ENCODE measurements at places on chromosomes 7 and 10.

DNA sequence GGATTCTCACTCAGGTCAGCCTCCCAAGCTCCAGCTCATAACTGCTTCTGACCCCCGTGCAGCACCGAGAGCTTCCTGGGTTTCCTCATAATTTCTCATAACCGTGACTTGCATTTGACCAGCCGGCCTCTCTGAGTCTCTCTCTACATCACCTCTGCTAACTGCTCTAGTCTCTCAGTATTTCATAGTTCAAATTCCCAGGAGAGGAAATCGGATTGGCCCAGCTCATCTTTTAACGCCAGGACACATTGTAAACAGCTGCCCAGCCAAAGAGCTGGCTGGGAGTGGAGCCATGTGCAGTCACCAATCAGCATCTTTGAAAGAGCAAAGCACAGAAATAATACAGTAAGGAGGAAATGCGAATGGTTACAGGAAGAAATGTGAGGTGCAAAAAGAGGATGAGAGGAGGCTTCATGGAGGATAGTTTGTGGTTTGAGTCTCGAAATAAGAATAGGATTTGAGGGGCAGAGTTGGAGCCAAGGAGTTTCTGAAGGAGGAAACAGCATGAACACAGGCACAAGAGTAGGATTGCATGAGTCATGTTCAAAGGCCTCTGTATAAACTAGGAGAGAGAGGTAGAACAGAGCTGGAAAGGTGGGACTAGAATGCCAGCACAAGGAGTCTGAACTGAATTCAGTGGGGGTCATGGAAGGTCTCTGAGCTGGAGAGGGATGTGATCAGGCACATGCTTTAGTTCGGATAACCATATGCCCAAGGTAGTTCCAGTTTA is 15.2 kb upstream of the LBX1 start:
- H3K36me3 ChIP-seq = no peaks in the 10 kb centered on the region
- peaks cover 2% of the 10 kb centered on the region for H3K27me3 ChIP-seq
- no peak overlapping the region for H3K27ac ChIP-seq
- no peak overlapping the region for H3K4me3 ChIP-seq

- H3K4me1 ChIP-seq = peaks cover 8% of the 10 kb centered on the region
- no peak overlapping the region for H3K27ac ChIP-seq
- no peak for DNase-seq
- H3K36me3 ChIP-seq = peaks cover 24% of the 10 kb centered on the region
- H3K27me3 ChIP-seq = no peaks in the 10 kb centered on the region
- H3K4me3 ChIP-seq = no peak overlapping the region
These were observed 4.4 kb downstream of the SLC12A9 start for GRCh38 chr7:100856871-100857282.

GRCh38 chr7:142499635-142500034 is 241.8 kb upstream of the PRSS58 start:
- H3K36me3 ChIP-seq = no peaks in the 10 kb centered on the region
- H3K4me3 ChIP-seq = no peak overlapping the region
- H3K4me1 ChIP-seq = no peaks in the 10 kb centered on the region
- no peaks in the 10 kb centered on the region for H3K27me3 ChIP-seq
- no peak overlapping the region for H3K27ac ChIP-seq

DNA sequence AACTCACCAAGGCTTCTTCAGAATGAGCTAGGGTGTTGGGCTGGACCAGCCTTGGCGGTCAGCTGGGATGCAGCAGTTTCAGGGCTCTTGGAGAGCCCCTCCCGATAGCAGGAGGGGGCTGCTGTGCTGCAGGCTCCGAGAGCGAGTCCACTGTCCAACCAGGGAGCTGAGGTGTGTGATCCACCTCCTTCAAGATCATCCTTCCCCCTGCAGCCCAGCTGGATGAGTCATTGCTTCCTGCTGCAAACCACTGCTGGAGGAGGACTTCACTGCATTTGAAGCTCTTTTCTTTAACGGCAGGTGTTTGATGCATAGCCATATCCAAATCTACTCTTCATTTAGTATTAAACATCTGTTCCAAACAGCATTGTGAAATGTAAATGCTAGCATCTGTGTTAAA is 54.2 kb upstream of the EBF3 start:
- no peaks in the 10 kb centered on the region for H3K36me3 ChIP-seq
- H3K4me1 ChIP-seq = no peaks in the 10 kb centered on the region
- no peak overlapping the region for H3K4me3 ChIP-seq

DNA sequence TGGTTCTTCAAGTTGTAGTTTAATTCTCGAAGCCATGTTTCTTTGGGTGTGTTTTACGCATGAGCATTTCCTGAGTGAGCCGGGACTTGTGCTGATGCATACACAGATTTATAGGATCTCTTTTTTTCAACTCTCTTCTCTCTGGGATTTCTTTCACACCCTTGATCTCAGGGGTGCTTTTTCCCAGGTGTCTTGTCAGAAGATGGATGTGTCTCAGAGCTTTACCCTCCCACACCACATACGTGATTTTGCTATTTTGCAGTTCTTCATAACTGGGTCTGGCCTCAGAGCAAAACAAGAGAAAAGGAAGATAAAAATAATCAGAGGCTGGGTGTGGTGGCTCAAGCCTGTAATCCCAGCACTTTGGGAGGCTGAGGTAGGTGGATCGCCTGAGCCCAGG is 177.0 kb downstream of the CAMK1D start:
- no peak overlapping the region for H3K4me3 ChIP-seq
- H3K27ac ChIP-seq = no peak overlapping the region
- no peaks in the 10 kb centered on the region for H3K27me3 ChIP-seq
- no peaks in the 10 kb centered on the region for H3K36me3 ChIP-seq
- no peaks in the 10 kb centered on the region for H3K4me1 ChIP-seq

DNA sequence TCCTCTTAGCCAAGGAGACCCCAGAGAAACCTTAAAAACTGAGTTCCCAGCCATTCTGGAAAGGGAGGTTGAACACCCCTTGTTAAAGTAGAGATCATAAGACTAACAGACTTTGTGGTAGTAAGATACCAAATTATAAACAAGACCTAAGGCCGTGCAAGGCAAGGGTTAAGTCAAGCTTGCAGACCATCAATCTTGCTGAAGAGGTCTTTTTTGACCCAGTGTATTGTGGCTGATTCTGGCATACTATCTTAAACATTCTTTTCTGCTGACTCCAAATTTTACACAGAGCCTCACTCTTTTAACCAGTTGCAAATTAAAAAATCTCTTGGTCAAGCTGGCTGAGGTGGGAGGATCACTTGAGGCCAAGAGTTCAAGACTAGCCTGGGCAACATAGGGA is 1.2 kb upstream of the TBRG4 start:
- no peak for DNase-seq
- no peaks in the 10 kb centered on the region for H3K27me3 ChIP-seq
- peak overlapping the region; percentile 89 for H3K27ac ChIP-seq
- peaks cover 14% of the 10 kb centered on the region for H3K36me3 ChIP-seq
- H3K4me3 ChIP-seq = peak overlapping the region; percentile 85

- H3K27ac ChIP-seq = no peak overlapping the region
- H3K4me1 ChIP-seq = no peaks in the 10 kb centered on the region
- no peak for DNase-seq
- no peaks in the 10 kb centered on the region for H3K36me3 ChIP-seq
- H3K27me3 ChIP-seq = no peaks in the 10 kb centered on the region
- no peak overlapping the region for H3K4me3 ChIP-seq
These were observed 489.2 kb downstream of the ZNF33B start for GRCh38 chr10:42149027-42149700.

DNA sequence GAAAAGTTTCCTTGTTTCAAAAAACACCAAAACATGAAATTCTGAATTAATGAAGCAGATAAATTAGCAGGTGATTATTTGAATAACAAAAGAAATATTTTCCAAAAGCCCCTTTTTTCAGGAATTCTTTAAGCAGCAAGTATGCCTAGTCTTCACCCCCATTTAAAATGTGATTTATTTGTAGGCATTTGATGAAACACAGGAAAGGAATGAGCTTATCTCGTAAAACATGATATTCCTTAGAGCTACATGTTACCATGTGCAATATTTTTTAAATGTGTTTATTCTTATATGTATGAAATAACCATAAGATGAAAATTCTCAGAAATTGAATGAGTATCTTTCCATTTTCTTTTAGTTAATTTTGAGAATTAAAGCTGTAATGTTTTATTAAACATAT is 106.1 kb downstream of the CHN2 start:
- H3K27ac ChIP-seq = no peak overlapping the region
- DNase-seq = no peak
- no peaks in the 10 kb centered on the region for H3K36me3 ChIP-seq
- no peaks in the 10 kb centered on the region for H3K4me1 ChIP-seq

DNA sequence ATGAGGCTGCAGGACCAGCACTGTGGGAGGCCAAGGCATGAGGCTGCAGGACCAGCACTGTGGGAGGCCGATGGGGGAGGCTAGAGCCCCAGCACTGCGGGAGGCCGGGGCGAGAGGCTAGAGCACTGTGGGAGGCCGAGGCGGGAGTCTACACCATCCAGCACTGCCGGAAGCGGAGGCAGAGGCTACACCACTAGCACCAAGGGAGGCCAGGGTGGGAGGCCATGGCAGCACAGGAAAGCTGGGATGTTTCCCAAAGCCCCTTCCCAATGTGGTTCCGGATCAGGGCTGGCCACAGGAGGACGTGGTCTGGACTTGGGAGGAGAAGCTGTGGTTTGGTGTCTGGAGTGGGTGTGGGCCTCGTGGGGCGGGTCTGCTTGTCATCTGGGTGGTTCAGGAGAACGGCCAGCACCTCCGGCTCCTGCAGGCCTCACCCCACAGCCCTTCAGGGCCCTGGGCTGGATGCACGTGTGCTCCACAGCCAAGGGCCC is 43.6 kb downstream of the PDGFA start:
- H3K4me3 ChIP-seq = no peak overlapping the region
- peaks cover 10% of the 10 kb centered on the region for H3K4me1 ChIP-seq
- no peaks in the 10 kb centered on the region for H3K27me3 ChIP-seq

- DNase-seq = no peak
- no peak overlapping the region for H3K4me3 ChIP-seq
- peaks cover 13% of the 10 kb centered on the region for H3K4me1 ChIP-seq
These were observed 66.1 kb downstream of the MDFIC start for GRCh38 chr7:114988026-114988425.

DNA sequence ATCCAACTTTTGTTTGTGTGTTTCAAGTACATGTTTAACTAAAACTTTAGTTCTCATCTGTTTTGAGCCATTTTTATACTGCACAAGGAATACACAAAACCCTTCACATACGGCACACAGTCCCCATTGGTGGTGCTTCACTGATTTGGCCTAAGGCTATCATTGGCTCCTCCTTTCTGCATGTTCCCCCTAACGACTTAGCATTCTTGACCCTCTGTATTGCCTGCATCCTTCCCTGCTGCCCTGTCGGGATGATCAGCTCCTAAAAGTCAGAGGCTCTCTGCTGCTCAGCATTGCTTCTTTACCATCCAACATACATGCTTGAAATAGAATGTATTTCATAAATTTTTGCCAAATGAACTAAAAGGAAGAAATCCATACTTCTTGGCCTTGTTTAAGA is 111.4 kb upstream of the ABCB5 start:
- H3K27ac ChIP-seq = no peak overlapping the region
- H3K36me3 ChIP-seq = no peaks in the 10 kb centered on the region
- no peak for DNase-seq

- no peaks in the 10 kb centered on the region for H3K27me3 ChIP-seq
- peak overlapping the region; percentile 79 for H3K27ac ChIP-seq
- H3K36me3 ChIP-seq = no peaks in the 10 kb centered on the region
These were observed 393.3 kb downstream of the KCNMA1 start for GRCh38 chr10:77244286-77244685.

DNA sequence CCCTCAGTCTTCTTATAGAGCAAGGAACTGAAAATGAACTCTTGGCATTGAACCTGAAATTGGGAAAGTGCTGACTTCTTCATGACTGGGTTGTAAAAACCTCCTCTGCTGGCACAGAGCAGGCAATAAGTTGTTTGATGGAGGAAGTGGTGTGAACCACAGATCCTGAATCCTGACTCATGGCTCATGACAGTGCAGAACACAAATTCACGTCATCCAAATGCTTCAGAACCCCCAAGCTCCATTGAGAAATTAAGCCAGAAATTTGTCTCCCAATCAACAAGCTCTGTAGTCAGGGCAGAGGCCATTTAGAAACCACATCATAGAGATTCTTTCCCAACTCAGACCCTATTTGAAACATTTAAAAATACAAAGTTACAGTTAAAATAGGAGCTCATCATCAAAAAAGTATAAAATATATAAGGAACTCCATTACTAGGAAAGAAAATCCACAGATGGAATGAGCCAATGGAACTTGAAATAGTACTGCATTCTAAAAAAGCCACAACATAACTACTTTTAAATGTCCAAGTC is 10.3 kb upstream of the STK17A start:
- no peaks in the 10 kb centered on the region for H3K36me3 ChIP-seq
- no peak overlapping the region for H3K27ac ChIP-seq
- H3K27me3 ChIP-seq = no peaks in the 10 kb centered on the region

DNA sequence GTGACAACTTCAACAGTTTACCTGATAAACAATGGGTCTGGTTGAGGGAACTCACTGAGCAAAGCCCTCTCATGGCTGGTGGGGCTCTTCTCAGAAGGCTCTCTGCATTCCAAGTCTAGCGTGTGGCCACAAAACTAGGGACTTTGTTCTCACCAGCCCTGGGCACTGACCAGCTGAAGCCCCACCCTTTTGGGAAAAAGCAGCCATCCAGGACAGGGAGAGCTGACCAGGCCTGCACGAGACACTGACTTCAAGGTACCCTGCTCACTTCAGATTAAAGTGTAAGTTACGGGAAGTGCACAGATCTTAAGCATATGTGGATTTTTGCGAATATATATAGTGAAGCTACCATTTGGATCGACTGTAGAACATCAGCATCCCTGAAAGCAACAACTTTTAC is 67.4 kb upstream of the LRRC4 start:
- peaks cover 9% of the 10 kb centered on the region for H3K36me3 ChIP-seq
- no peak overlapping the region for H3K27ac ChIP-seq
- no peak for DNase-seq
- H3K4me1 ChIP-seq = no peaks in the 10 kb centered on the region
- no peak overlapping the region for H3K4me3 ChIP-seq
- H3K27me3 ChIP-seq = no peaks in the 10 kb centered on the region

DNA sequence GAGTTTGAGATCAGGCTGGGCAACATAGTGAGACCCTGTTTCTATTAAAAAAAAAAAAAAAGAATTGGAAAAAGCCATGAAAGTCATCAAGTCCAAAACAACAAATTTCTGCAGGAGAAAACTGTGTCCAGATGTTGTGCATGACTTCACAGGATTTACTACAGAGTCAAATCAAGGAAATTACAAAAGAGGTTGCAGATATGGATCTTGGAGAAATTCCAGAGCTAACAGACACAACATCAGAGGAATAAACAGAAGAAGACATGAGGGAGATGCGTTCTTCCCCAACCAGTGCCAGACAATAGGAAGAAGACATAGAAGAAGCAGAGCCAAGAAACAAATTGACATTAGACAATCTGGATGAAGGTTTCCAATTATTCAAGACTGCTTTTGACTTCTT is 24.3 kb upstream of the KCNIP2 start:
- no peak overlapping the region for H3K27ac ChIP-seq
- H3K4me3 ChIP-seq = no peak overlapping the region
- H3K27me3 ChIP-seq = no peaks in the 10 kb centered on the region
- H3K36me3 ChIP-seq = no peaks in the 10 kb centered on the region
- no peaks in the 10 kb centered on the region for H3K4me1 ChIP-seq

- no peak overlapping the region for H3K4me3 ChIP-seq
- H3K27me3 ChIP-seq = no peaks in the 10 kb centered on the region
- peaks cover 68% of the 10 kb centered on the region for H3K4me1 ChIP-seq
- H3K36me3 ChIP-seq = no peaks in the 10 kb centered on the region
- H3K27ac ChIP-seq = peak overlapping the region; percentile 80
These were observed 95.5 kb downstream of the CTBP2 start for GRCh38 chr10:125064681-125065492.
